Activated CD8-positive, alpha-beta memory T cell treated with anti-CD3 and anti-CD28 coated beads, Interleukin-2, amount 10 ng/mL, durations not matched to agents 7 days and 5 days (primary cell): ENCODE measurements at places on chromosomes 4 and X. TPM values are rescaled to one million over a fixed set of nuclear protein-coding genes. Genes with fewer than 3 reads are reported as not detected.
A peak's percentile ranks its signal among the peaks of the same experiment; 100 is the strongest.

- no peak for DNase-seq
- H3K4me3 ChIP-seq: no peak overlapping the region
- H3K27ac ChIP-seq: no peak overlapping the region
- H3K27me3 ChIP-seq: no peaks in the 10 kb centered on the region
- H3K4me1 ChIP-seq: no peaks in the 10 kb centered on the region
Observed at GRCh38 chr4:176565049-176565448, 227.7 kb downstream of the VEGFC start.

GRCh38 chrX:145405012-145405411 lies 157.7 kb downstream of the SPANXN1 start:
- no peaks in the 10 kb centered on the region for H3K36me3 ChIP-seq
- no peak for DNase-seq
- no peaks in the 10 kb centered on the region for H3K27me3 ChIP-seq
- H3K4me1 ChIP-seq: no peaks in the 10 kb centered on the region

DNA sequence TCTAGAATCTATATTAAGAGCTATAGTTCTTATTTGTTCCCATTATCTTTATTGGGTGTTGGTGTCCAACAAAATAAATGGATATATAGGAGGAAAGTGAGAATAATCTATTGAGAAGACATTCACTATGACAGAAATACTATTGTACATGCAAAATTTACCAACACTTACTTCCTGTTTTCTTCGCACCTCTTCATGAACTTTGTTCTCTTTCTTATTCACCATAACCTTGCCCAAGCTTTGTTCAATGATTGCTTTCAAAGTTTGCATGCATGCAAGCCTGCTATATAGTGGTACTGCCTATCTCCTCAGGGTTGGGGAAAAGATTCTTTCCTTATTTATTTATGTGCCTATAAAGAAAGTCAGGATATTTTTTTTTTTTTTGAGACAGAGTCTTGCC lies 176.4 kb upstream of the JADE1 start:
- H3K36me3 ChIP-seq: no peaks in the 10 kb centered on the region
- peaks cover 13% of the 10 kb centered on the region for H3K27me3 ChIP-seq
- no peaks in the 10 kb centered on the region for H3K4me1 ChIP-seq
- no peak for DNase-seq
- no peak overlapping the region for H3K27ac ChIP-seq
- no peak overlapping the region for H3K4me3 ChIP-seq

DNA sequence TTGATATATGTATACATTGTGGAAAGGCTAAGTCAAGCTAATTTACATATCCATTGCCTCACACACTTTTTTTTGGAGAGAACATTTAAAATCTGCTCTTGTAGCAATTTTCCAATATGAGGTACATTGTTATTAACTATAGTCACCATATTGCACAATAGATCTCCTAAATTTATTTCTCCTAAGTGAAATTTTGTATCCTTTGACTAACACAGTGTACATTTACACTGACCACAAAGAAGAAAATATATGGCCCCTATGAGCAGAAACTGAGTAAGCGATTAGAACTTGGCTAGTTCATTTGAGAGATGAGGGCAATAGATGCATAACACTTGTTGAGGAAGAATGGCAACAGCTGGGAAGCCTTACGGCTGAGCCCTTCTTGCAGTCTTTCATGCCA lies 20.3 kb upstream of the GUCY1B1 start:
- no peaks in the 10 kb centered on the region for H3K27me3 ChIP-seq
- no peaks in the 10 kb centered on the region for H3K4me1 ChIP-seq
- H3K27ac ChIP-seq: no peak overlapping the region
- no peak for DNase-seq
- H3K4me3 ChIP-seq: no peak overlapping the region

The AKAP4 gene
- not detected for total RNA-seq

- DNase-seq: no peak
- no peak overlapping the region for H3K27ac ChIP-seq
- no peak overlapping the region for H3K4me3 ChIP-seq
Observed at GRCh38 chr4:144782345-144782744, 136.4 kb downstream of the HHIP start.

The PTTG2 gene
- total RNA-seq: 0.56 TPM

The SPATA18 gene
- total RNA-seq: 0.35 TPM

The DOCK11 gene
- 57.1 TPM for total RNA-seq

- H3K27ac ChIP-seq: no peak overlapping the region
- H3K4me3 ChIP-seq: no peak overlapping the region
- no peaks in the 10 kb centered on the region for H3K36me3 ChIP-seq
- H3K4me1 ChIP-seq: peaks cover 5% of the 10 kb centered on the region
- peaks cover 4% of the 10 kb centered on the region for H3K27me3 ChIP-seq
Observed at GRCh38 chrX:101383679-101384205, 2.2 kb downstream of the BTK start.

- peaks cover 8% of the 10 kb centered on the region for H3K4me1 ChIP-seq
- no peak overlapping the region for H3K4me3 ChIP-seq
- no peak overlapping the region for H3K27ac ChIP-seq
- peak; percentile 69 for DNase-seq
Observed at GRCh38 chr4:602559-602942, 22.8 kb upstream of the PDE6B start.

DNA sequence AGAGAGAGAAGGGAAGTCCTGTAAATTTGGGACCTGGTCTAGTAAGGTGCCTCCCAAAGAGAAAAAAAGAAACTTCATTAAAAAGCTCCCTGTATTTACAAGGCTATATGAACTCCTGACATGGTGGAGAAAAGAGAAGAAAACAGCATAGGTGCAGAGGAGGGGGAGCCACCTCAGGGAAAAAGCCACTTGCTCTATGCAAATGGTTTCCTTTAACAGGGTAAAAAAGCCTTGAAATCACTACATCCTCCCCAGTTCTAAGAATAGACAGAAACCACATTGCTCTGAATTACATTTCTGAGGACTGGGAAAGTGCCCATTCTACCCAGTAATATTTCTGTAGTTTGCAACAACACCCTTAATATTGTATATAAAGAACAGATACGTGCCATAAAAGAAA lies 165.5 kb downstream of the KLF8 start:
- peak; percentile 42 for DNase-seq
- H3K36me3 ChIP-seq: peaks cover 10% of the 10 kb centered on the region
- H3K4me3 ChIP-seq: no peak overlapping the region
- H3K27me3 ChIP-seq: no peaks in the 10 kb centered on the region
- H3K4me1 ChIP-seq: peaks cover 18% of the 10 kb centered on the region

DNA sequence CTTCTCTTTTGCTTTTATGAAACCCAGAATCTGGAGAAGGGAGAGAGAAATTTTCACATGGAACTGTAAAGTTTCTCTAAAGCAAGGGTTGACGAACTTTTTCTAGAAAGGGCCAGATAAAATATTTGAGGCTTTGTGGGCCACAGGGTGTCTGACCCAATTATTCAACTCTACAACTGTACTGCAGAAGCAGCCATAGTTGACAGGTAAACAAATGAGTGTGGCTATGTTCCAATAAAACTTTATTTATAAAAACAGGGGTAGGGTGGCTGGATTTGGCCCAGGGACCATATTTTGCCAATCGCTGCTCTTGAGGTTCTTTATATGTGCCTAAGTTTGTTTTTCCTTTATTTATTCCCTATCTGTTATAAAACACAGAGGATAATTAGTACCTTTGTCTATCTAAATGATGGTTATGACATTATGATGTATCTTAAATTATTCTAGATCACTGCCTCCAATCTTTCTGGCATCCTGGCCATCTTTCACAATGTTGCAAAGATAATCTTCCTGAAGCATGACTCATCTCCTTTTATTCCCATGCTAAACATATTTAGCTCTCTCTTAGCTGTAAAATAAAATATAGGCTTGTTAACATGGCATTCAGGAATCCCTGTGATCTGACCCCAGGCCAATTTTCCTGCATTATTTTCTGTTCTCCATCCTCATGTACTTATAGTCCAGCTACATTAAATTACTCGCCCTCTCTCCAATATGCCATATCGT lies 106.8 kb upstream of the CBLL2 start:
- H3K4me1 ChIP-seq: no peaks in the 10 kb centered on the region
- H3K27ac ChIP-seq: no peak overlapping the region
- no peaks in the 10 kb centered on the region for H3K27me3 ChIP-seq
- peaks cover 1% of the 10 kb centered on the region for H3K36me3 ChIP-seq
- no peak for DNase-seq
- no peak overlapping the region for H3K4me3 ChIP-seq

DNA sequence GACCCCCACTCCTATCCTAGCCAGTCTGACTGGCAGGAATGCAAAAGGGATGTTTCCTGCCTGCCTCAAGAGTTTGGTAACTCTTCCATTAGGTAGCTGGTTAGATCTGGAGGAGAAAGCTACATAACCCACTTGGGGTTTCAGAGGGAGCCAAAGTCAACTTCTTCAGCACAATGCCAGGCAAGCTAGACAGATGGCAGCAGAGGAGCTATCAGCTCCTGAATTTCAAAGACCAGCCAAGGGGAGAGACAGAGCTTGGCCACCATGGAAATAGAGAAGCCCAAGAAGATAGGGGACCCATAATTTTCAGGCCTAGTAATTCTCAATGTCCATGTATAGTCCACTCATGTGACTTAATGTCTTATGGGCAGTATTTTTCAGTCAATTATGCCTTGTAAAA lies 56.4 kb downstream of the PGRMC1 start:
- H3K27ac ChIP-seq: no peak overlapping the region
- H3K4me3 ChIP-seq: no peak overlapping the region
- peaks cover 10% of the 10 kb centered on the region for H3K27me3 ChIP-seq
- no peaks in the 10 kb centered on the region for H3K36me3 ChIP-seq

DNA sequence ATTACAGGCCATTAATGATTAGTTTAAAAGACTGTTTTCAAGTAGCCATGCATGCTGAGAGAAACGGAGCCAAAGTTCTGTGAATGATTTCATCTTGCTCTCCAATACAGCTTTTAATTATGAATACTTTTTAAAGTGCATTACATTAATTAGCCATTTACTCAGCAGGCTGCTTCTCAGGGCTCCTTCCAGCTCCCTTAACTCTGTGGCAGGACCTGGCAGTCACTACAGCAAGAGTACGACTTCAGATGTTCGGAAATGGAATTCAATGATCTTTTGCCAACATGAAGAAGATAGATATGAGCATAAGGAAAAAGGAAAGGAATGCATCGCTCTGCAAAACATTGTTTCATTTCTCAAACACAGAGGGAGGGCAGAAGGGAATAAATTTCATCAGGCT lies 987.2 kb downstream of the PDHA2 start:
- no peak overlapping the region for H3K27ac ChIP-seq
- H3K36me3 ChIP-seq: no peaks in the 10 kb centered on the region
- no peaks in the 10 kb centered on the region for H3K4me1 ChIP-seq
- H3K27me3 ChIP-seq: no peaks in the 10 kb centered on the region
- H3K4me3 ChIP-seq: no peak overlapping the region

The MMRN1 gene
- 0.23 TPM for total RNA-seq

GRCh38 chr4:1094336-1094690 lies 19.1 kb downstream of the RNF212 start:
- H3K36me3 ChIP-seq: peaks cover 1% of the 10 kb centered on the region
- H3K4me1 ChIP-seq: no peaks in the 10 kb centered on the region
- no peaks in the 10 kb centered on the region for H3K27me3 ChIP-seq
- no peak overlapping the region for H3K27ac ChIP-seq
- DNase-seq: no peak
- H3K4me3 ChIP-seq: no peak overlapping the region

DNA sequence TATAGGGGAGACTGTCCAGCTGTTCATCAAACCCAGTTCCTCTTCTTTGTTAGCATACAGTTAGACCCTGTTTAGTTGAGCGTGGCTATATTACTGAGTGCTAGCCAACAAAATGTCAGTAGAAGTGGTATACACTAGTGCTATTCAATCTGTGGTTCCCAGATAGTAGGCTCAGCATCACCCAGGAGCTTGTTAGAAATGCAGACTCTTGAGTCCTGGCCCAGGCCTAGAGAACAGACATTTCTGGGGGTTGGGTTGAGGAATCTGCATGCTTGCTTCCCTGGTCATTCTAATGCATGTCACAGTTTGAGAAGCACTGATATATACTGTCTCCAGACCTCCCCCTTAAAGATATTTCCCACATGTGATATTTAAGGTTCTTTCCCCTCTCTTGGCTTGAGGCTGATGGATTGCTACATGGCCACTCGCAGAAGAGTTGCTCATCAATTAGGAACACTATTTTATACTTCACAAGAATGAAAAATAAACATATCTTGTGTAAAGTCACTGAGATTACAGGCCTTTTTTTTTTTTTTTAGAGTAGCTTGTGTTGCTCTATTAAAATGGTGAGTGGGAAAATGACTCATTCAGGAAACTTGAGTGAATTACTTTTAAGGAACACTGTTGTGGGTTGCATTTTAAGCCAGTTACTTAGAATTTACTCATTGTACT lies 289.0 kb downstream of the STIM2 start:
- H3K36me3 ChIP-seq: no peaks in the 10 kb centered on the region
- no peak for DNase-seq
- no peak overlapping the region for H3K4me3 ChIP-seq
- peaks cover 3% of the 10 kb centered on the region for H3K4me1 ChIP-seq

DNA sequence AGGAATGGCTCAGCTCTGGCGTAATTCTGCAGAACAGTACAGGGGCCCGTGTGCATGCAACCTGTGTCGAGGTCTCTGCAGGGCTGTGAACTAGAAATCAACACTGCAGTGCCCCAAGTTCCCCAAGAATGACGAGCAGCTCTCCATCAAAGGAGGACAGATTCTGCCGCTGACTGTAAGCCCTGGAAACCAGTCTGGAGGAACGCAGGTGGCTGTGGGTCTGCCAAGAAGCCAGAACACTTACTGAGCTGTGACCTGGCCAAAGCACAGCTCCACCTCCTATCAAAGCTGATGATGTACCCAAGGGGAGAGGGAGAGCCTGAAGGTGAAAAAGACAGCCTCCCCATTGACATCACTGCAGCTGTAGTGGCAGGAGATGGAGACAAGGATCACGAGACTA lies 80.3 kb upstream of the STS start:
- DNase-seq: no peak
- no peak overlapping the region for H3K4me3 ChIP-seq
- H3K27ac ChIP-seq: no peak overlapping the region
- peaks cover 15% of the 10 kb centered on the region for H3K36me3 ChIP-seq
- no peaks in the 10 kb centered on the region for H3K27me3 ChIP-seq
- peaks cover 18% of the 10 kb centered on the region for H3K4me1 ChIP-seq

GRCh38 chr4:163744861-163745260 lies 250.4 kb downstream of the TMA16 start:
- no peaks in the 10 kb centered on the region for H3K27me3 ChIP-seq
- H3K36me3 ChIP-seq: no peaks in the 10 kb centered on the region
- DNase-seq: no peak
- H3K4me3 ChIP-seq: no peak overlapping the region
- no peak overlapping the region for H3K27ac ChIP-seq

The TMEM129 gene
- total RNA-seq: 24.7 TPM

The FLNA gene
- total RNA-seq: 2,011 TPM

The MTMR8 gene
- 4.5 TPM for total RNA-seq

DNA sequence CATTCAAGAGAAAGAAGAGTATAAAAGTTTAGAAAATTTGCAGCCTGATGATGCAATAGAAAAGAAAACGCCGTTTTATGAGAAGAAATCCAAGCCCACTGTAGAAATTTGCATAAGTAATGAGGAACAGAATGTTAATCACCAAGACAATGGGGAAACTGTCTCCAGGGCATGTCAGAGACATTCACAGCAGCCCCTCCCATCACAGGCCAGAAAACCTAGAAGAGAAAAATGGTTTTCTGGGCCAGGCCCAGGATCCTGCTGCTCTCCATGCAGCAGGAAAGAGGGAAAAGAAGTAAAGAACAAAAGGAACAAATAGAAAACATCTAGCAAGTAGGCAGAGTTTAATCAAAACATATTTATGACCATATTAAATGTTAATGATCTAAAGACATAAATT lies 119.0 kb downstream of the ANKRD50 start:
- H3K27ac ChIP-seq: no peak overlapping the region
- H3K4me3 ChIP-seq: no peak overlapping the region
- H3K27me3 ChIP-seq: no peaks in the 10 kb centered on the region
- no peaks in the 10 kb centered on the region for H3K4me1 ChIP-seq
- H3K36me3 ChIP-seq: no peaks in the 10 kb centered on the region
